Right lung (tissue), 10 donors: ENCODE measurements at places on chromosomes 2 and 18. TPM values are rescaled to one million over a fixed set of nuclear protein-coding genes. Genes with fewer than 3 reads are reported as not detected.

Gene CDH7
- 1.6 TPM for polyA plus RNA-seq

Gene SF3B6
- polyA plus RNA-seq, result 164 TPM

Gene MC4R
- 0.96 TPM for polyA plus RNA-seq

Gene NEU4
- polyA plus RNA-seq, result 0.21 TPM

DNA sequence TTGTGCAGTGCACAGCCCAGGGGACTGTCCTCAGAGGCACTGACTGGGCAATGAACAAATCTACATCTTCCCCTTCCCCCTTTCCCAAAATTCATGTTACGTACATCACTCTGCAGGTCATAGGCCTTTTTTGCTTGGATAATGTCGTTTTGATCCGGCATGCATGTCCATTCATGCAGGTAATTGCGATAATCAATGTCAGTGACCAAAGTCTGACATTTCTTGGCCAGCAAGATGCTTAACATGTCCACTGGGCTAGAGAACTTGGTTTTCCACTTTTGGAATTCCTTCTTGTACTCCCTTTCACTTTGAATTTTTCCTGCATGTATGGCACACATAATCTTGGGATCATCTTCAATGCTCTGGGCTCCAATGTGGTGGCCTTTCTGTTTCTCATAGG lies 124.6 kb downstream of the NEB start:
- no peak for DNase-seq

DNA sequence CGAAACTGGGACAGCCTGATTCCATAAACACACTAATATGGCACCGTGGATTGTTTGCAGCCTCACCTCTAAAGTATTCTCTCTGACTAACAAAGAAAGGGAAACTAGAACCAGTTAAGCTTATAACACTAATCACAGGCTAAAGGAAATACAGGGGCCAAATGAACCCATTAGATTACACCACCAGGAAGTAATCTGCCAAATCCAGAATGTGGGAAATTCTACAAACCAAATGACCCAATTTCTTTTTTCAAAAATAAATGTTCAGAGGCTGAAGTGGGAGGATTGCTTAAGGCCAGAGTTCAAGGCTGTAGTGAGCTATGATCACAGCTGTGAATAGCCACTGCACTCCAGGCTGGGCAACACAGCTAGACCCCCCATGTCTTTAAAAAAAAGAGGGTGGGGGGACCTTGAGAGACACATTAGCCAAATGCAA lies 1.5 kb upstream of the MPPE1 start:
- peak; percentile 17 for DNase-seq

Gene SERPINB3
- polyA plus RNA-seq, result not detected

DNA sequence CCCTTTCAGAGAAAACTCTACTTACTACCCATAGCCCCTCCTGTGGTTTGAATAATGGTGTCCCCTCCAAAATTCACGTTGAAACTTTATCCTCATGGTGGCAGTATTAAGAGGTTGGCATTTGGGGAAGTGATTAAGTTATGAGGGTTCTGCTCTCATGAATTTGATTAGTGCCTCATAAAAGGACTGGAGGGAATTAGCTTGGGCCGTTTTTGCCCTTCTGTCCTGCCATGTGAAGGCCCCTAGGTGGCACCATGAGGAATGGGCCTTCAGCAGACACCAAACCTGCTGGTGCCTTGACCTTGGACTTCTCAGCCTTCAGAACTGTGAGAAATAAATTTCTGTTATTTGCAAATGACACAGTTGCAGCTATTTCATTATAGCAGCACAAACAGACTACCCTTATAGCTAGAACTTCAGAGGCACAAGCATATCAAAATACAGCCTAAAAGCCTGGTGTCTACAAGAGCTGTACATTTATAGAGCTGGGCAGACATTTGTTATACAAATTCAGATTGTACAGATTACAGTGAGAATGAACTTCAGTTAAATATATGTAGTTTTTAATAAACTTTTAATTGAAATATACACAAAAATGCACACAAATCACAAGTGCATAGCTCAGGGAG lies 2.6 kb upstream of the PTPN2 start:
- DNase-seq, result no peak

GRCh38 chr2:189440947-189441708 lies at the start of gene WDR75:
Gene WDR75 (plus strand): TSS chr2:189441474. CDS start chr2:189441493, 19 bp downstream.
- DNase-seq, result peak; percentile 95

DNA sequence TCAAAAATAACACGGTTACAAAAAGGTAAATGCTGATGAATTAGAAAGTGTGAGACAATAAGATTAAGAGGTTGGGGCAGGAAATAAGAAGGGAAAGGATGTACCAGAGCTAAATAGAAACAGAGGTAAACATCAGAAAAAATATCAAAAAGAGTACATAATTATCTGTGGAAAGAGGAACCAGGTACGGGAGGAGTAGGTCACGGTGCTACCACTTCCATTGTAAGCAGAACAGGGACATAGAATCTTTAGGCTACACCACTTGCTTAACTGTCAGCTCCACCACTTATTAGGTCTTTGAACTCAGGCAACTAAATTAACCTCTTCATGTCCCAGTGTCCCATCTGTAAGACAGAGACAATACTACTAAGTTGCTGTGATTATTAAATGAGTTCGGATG lies 350.3 kb downstream of the LRATD1 start:
- DNase-seq, result no peak
